ENCODE measurements at places on chromosomes 7 and 10. TPM values are rescaled to one million over a fixed set of nuclear protein-coding genes. Genes with fewer than 3 reads are reported as not detected.

The PROSER2 gene
- total RNA-seq = 2.0 TPM

The MAP3K8 gene
- 25.1 TPM for total RNA-seq

The HHEX gene
- total RNA-seq = 4.6 TPM

The MOSPD3 gene
- total RNA-seq = 4.0 TPM

The KLF14 gene
- not detected for total RNA-seq

The SLC26A3 gene
- not detected for total RNA-seq

The HOGA1 gene
- total RNA-seq = 2.5 TPM

The CALML3 gene
- not detected for total RNA-seq

The MICALL2 gene
- total RNA-seq = 21.3 TPM

The C10orf62 gene
- 0.13 TPM for total RNA-seq

The CXCL12 gene
- 1,285 TPM for total RNA-seq

The ASB10 gene
- total RNA-seq = not detected

The PPIA gene
- total RNA-seq = 2,769 TPM

The TMEM72 gene
- total RNA-seq = not detected

The MSS51 gene
- 1.2 TPM for total RNA-seq

The UCN3 gene
- not detected for total RNA-seq
